ENCODE measurements at places on chromosomes 3 and 15. TPM values are rescaled to one million over a fixed set of nuclear protein-coding genes. Genes with fewer than 3 reads are reported as not detected.

DNA sequence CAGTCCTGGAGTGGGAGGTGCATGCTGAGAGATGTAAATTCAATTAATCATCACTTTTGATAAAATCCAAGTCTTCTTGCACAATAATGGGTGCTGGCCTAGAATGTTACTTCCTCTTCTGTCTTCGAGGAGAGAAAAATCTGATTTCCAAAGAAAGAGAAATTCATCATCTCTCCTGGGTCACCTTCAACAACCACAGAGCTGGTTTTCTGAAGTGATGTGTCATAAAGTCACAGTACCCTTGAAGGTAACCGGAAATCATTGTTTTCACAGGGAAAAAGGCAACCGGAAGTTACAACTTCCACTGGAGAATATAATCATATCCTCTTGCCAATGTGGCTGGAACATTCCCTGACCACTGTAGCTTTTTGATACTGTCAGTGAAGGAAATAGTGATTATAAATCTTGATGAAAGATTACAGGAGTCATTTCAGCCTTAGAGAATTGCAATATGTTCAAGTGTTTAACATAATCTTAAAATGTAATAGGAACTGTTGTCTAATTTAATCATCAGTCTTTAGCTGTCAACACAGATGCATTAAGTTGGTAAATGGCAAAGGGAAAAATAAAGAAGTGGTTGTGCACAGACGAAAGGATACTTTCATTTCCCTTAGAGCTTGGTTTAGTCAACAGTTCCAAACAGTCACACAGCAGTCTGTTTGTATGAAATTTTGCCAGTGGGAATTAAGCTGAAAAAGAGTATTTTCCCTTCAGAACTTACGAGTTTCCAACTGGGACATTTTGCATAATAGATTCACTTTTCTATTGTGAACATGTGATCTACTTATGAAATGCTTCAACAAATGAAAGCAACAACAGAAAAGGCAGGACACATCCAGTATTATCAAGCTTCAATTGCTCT, 106.5 kb upstream of the SLC4A7 start:
- no peak for DNase-seq

Gene GOLGA8J
- total RNA-seq: 0.07 TPM

Gene GPR171
- not detected for total RNA-seq

- no peak for DNase-seq
Observed at GRCh38 chr3:107727102-107727501, 204.3 kb downstream of the BBX start.

Gene UPK1B
- not detected for total RNA-seq

Data from MG63 (cell line).